ENCODE measurements at places on chromosomes 5 and 9.

DNA sequence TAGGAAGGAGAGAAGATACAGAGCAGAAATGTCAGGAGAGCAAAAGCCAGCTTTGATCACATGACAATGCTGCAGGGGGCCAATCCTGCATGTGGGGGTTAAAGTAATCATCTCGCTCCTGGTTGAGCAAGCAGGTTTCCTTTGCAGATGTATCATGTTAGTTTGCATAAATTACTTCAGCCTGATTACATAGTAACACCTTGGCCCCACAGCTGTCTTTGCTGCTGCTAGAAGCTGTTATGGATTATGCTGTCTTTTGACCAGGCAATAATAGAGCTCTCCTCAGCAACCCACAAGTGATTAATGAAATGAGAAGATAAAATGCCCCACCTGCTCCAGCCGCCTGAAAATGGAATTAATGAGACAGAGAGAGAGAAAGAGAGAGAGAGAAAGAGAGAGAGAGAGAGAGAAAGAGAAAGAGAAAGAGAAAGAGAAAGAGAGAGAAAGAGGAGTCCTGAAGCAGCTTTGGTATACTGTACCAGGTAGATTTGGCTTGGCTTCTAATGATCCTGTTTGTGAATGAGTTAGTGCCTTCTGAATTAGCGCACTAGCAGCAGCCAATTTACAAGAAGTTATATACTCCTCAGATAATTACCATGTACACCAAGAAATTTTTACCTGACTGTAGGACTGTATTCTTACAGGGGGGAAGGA is 174.3 kb upstream of the RORB start:
- H3K4me1 ChIP-seq: no peaks in the 10 kb centered on the region
- no peaks in the 10 kb centered on the region for H3K36me3 ChIP-seq
- H3K27ac ChIP-seq: no peak overlapping the region
- no peak for DNase-seq

- no peaks in the 10 kb centered on the region for H3K27me3 ChIP-seq
- H3K27ac ChIP-seq: no peak overlapping the region
- H3K36me3 ChIP-seq: no peaks in the 10 kb centered on the region
- no peak overlapping the region for H3K4me3 ChIP-seq
- DNase-seq: no peak
Observed at GRCh38 chr9:74281674-74282073, 215.5 kb upstream of the RORB start.

GRCh38 chr5:67164856-67165525 is 31.6 kb downstream of the CD180 start:
- H3K4me1 ChIP-seq: peaks cover 17% of the 10 kb centered on the region
- no peak overlapping the region for H3K27ac ChIP-seq
- no peaks in the 10 kb centered on the region for H3K36me3 ChIP-seq
- H3K4me3 ChIP-seq: no peak overlapping the region

- DNase-seq: peak; percentile 81
- no peaks in the 10 kb centered on the region for H3K27me3 ChIP-seq
Observed at GRCh38 chr5:143717400-143717799, 94.6 kb upstream of the HMHB1 start.

GRCh38 chr9:115989831-115990230 is 163.8 kb upstream of the PAPPA start:
- no peak overlapping the region for H3K4me3 ChIP-seq
- H3K27me3 ChIP-seq: no peaks in the 10 kb centered on the region
- peak overlapping the region; percentile 74 for H3K27ac ChIP-seq
- H3K4me1 ChIP-seq: peaks cover 24% of the 10 kb centered on the region
- H3K36me3 ChIP-seq: no peaks in the 10 kb centered on the region

DNA sequence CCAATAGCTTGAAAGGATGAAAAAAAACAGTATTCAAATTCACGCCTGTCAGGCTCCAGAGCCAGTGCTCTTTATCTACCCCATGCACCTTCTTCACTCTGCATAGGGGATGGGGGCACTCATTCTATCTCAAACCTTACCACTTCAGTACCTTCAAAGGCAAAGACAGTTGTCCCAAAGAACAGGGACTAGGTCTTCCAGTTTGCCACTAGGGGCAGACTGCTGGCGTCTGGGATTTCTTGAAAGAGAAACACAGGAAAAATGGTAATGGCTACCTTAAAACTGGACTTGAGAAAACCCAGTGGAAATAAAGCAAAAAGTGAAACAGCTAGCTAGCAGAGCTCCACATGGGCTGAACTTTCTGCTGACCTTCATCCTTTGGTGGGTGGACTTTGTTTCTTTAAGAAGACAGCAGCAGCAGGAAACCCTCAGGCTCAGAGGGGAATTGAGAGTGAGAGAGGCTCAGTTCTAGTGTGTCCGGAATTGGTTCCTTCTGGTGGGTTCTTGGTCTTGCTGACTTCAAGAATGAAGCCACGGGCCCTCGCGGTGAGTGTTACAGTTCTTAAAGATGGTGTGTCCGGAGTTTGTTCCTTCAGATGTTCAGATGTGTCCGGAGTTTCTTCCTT is 41.0 kb upstream of the SLC36A1 start:
- DNase-seq: peak; percentile 58
- H3K27me3 ChIP-seq: no peaks in the 10 kb centered on the region
- no peaks in the 10 kb centered on the region for H3K4me1 ChIP-seq
- no peak overlapping the region for H3K27ac ChIP-seq
- no peaks in the 10 kb centered on the region for H3K36me3 ChIP-seq
- no peak overlapping the region for H3K4me3 ChIP-seq

- H3K4me3 ChIP-seq: no peak overlapping the region
- H3K27ac ChIP-seq: no peak overlapping the region
- DNase-seq: no peak
- no peaks in the 10 kb centered on the region for H3K36me3 ChIP-seq
Observed at GRCh38 chr9:133564451-133565116, 30.1 kb downstream of the ADAMTSL2 start.

GRCh38 chr9:69174616-69175463 is 763 bp downstream of the TJP2 start:
- peak overlapping the region; percentile 98 for H3K27ac ChIP-seq
- peak; percentile 97 for DNase-seq
- peak overlapping the region; percentile 83 for H3K4me3 ChIP-seq
- H3K4me1 ChIP-seq: peaks cover 50% of the 10 kb centered on the region

GRCh38 chr5:150352244-150353031 is 5.1 kb upstream of the TCOF1 start:
- H3K27me3 ChIP-seq: no peaks in the 10 kb centered on the region
- H3K4me3 ChIP-seq: no peak overlapping the region
- H3K27ac ChIP-seq: no peak overlapping the region
- H3K4me1 ChIP-seq: peaks cover 10% of the 10 kb centered on the region
- no peaks in the 10 kb centered on the region for H3K36me3 ChIP-seq
- DNase-seq: no peak

GRCh38 chr9:37920471-37921167 is 16.7 kb upstream of the SLC25A51 start:
- H3K27me3 ChIP-seq: no peaks in the 10 kb centered on the region
- peaks cover 16% of the 10 kb centered on the region for H3K36me3 ChIP-seq
- no peaks in the 10 kb centered on the region for H3K4me1 ChIP-seq
- no peak overlapping the region for H3K27ac ChIP-seq

GRCh38 chr5:112758676-112759075 is 21.0 kb downstream of the APC start:
- no peak overlapping the region for H3K4me3 ChIP-seq
- H3K4me1 ChIP-seq: peaks cover 14% of the 10 kb centered on the region

DNA sequence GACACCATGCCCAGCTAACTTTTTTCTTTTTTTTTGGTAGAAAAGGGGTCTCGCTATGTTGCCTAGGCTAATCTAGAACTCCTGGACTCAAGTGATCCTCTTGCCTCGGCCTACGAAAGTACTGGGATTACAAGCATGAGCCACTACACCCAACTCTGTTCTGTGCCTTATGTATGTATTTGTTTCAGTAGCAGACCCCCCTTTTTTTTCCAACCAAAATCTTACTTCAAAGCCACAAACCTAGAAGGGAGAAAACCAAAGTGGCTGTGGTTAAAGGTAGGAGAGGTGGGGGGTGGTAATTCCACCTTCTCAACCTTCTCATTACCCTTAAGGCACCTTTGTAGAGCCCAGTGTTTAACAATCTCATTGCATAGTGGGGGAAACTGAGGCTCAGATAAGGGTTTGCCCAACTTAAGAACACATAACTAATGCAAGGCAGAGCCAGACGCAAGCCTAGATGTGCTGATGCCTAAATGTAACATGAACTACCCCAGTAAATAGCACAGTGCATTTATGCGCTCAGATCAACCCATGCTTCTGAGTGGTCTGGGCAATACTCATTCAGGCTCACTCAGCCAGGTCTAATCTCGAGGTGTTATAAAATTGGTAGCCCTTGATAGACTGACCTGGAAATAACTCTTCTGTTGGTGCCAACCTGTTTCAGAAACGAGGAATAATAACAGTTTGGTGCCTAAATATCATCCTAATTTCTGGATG is 33.0 kb downstream of the ITK start:
- no peaks in the 10 kb centered on the region for H3K36me3 ChIP-seq
- peaks cover 4% of the 10 kb centered on the region for H3K27me3 ChIP-seq
- no peak overlapping the region for H3K27ac ChIP-seq
- DNase-seq: no peak
- no peak overlapping the region for H3K4me3 ChIP-seq

DNA sequence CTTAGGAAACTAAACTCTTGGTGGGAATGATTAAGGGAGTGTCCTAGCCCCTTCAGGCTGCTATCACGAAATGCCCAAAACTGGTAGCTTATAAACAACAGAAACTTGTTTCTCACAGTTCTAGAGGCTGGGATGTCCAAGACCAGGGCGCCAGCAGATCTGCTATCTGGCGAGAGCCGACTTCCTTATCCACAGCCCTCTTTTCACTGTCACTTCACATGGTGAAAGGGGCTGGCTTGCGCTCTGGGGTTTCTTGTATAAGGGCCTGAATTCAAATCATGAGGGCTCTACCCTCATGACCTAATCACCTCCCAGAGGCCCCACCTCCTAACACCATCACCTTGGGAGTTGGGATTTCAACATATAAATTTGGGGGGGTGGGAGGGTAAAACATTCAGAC is 49.1 kb downstream of the IPPK start:
- DNase-seq: no peak
- no peaks in the 10 kb centered on the region for H3K4me1 ChIP-seq
- no peaks in the 10 kb centered on the region for H3K27me3 ChIP-seq
- H3K4me3 ChIP-seq: no peak overlapping the region

DNA sequence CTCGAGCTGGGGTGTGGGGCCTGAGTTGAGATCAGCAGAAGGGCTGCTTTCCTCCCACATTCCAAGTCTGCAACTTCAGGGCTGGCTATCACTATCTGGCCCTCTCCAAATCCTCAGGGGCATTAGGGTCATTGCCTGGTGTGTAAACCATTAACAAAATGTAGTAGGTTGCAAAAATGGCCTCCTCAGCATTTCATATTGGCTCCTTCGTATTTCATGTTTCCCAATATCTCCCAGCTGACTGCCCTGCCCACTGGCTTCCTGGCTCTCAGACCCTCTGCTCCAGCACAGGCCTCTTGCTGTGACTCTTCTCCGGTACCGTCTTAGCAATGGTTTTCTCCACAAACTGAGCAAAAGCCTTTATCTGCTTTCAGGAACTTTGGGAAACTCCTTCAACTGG is 113.8 kb downstream of the GADD45G start:
- H3K36me3 ChIP-seq: no peaks in the 10 kb centered on the region
- no peaks in the 10 kb centered on the region for H3K27me3 ChIP-seq
- no peak overlapping the region for H3K27ac ChIP-seq
- H3K4me3 ChIP-seq: no peak overlapping the region
- no peak for DNase-seq
- no peaks in the 10 kb centered on the region for H3K4me1 ChIP-seq
